ENCODE measurements at places on chromosomes 1 and 21.

DNA sequence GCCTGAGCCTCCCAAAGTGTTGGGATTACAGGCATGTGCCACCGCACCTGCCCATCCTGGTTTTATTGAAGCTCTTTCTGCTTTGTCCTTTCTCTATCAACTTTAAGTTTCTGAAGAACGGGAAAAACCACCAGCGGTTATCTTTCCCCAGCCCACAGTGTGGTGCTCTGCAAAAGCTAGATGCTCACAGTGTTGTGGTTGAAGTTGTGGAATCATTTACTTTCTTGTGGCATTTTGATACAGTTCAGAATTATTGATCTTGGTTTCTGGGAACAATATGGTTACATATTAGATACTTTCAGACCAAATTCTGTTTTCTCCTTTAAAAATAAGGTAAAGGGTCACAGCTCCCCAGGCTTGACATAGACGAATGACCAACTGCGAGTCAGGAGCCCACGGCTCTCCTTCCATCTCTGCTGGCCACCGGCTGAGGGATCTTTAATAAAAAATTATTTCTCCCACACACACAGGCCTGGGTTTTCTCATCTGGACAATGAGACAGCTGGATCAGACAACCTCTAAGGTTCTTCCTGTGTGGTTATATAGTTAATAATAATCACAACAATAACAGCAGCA is 385.3 kb downstream of the SETD4 start:
- no peak for DNase-seq

- DNase-seq = no peak
Measured at GRCh38 chr21:37425001-37425400, 58.4 kb downstream of the DYRK1A start.

GRCh38 chr1:230696722-230697437 is 17.0 kb downstream of the AGT start:
- no peak for DNase-seq

- DNase-seq = no peak
Measured at GRCh38 chr1:160884579-160884978, 401 bp downstream of the ITLN1 start.

GRCh38 chr1:25090707-25091422 is 141.4 kb downstream of the SYF2 start:
- no peak for DNase-seq

DNA sequence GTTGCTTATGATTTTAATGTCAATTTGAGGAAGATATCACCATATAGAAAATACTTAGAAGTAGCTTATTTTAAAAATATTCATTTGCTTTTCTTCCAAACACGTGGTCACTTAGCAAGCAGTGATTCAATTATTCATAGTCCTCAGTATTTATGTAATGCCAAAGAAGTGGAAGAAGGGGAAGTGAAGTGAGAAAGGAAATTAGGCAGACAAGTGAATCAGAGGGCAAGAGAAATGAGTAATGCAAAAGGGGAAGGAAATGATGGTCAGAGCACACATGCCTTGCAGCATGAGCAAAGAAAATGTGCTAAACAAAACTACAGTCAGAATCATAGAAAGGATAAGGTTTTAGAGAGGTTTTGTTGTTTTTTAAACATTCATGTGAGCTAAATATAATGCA is 31.8 kb downstream of the SDCCAG8 start:
- peak; percentile 89 for DNase-seq

GRCh38 chr1:3453891-3454810 is at the start of gene ARHGEF16:
Gene ARHGEF16, plus strand, starts transcription at chr1:3454665. Its CDS starts 8,420 bp downstream, at chr1:3463085.
- peak; percentile 55 for DNase-seq

DNA sequence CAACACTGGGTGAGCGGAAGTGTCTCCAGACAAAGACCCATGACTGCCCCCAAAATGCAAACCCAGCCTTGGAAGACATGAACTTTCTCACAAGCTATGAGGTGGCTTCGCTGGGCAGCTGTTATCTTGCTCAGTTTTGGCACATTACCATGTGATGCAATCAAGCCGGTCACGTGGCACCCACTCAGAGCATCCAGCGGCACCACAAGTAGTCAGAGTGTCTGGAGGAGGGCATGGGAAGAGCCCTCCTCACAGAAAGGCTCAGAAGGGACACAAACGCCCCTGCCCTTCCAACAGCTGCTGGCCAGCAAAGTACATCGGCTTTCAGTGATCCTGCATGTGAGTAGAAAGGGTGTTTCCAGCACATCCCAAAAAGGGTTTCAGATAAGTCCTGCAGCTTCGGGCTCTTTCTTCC is 145.5 kb upstream of the IRF2BP2 start:
- no peak for DNase-seq

GRCh38 chr1:239123260-239123659 is 263.1 kb upstream of the CHRM3 start:
- DNase-seq = no peak

- peak; percentile 23 for DNase-seq
Measured at GRCh38 chr21:35172231-35172630, 123.1 kb upstream of the RUNX1 start.

DNA sequence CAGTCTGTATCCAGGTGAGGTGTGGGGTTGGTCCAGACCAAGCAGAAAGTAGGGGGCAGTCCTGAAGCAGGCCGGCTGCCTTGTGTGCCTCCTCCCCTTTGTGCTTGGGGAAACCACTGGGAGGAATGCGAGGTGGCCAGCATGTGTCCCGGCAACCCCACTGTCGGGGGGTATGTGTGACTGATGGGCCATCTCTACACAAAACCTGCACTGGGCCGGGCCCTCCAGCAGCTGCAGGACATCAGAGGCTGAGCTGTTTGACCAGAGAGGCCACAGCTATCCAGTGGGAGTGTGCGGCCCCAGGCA is 33.3 kb downstream of the TMEM51 start:
- no peak for DNase-seq

GRCh38 chr1:209650454-209650853 is 1.8 kb downstream of the LAMB3 start:
- peak; percentile 85 for DNase-seq

DNA sequence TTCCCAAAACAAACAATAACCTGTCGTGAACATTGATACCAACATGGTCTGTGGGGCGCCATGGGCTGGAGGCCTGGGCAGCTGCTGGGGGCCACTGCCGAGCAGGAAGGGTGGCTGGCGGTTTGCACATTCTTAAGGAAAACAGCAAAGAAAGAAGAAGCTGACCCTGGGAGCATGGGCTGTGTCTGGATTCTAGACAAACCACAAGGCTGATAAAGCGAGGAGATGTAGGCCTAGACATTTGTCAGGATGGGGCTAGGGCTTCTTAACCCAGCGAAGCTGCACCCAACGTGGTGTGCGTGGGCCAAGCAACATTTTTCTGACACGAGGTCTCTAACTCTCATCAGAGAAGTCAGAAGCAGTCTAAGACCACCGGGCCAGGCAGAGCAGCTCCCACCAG is 322.1 kb upstream of the VAMP3 start:
- no peak for DNase-seq

DNA sequence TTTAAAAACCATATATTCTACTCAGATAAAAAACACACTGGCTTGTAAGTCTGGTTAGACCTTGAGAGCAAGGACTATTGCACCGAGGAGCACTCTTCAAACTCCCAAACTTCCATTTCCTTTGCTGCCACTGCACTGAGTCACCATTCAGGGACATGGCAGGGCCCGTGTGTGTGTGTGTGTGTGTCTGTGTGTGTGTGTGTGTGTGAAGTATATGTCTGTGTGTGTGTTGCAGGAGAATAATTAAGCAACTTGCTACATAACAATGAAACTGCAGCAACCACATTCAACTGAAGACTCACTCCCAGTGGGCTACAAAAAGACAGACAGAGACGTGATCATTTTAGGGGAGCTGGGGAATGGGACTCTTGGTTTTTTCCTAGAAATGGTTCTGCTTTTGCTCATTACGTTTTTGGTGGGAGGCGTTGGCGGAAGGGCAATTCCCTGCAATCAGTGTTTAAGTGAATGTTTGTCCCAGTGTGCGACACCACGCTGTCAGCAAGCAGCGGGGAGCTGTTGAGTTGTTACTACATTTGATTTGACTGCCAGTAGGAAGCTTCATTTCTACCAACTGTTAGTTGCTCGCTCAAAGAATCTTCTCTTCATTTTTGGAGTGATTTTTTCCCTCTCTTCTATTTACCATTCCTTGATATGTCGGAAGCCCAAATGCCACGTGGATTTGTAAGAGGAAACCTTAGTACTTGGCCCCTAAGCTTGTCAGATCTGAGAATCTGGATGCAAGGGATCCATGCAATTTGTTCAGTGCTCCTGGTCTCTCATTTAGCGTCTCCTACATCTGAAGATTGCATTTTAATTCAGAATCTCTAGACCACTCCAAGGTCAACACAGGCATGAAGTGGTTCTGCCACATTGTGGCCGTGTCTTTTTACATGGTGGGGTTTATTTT is 36.1 kb downstream of the ESRRG start:
- DNase-seq = no peak

DNA sequence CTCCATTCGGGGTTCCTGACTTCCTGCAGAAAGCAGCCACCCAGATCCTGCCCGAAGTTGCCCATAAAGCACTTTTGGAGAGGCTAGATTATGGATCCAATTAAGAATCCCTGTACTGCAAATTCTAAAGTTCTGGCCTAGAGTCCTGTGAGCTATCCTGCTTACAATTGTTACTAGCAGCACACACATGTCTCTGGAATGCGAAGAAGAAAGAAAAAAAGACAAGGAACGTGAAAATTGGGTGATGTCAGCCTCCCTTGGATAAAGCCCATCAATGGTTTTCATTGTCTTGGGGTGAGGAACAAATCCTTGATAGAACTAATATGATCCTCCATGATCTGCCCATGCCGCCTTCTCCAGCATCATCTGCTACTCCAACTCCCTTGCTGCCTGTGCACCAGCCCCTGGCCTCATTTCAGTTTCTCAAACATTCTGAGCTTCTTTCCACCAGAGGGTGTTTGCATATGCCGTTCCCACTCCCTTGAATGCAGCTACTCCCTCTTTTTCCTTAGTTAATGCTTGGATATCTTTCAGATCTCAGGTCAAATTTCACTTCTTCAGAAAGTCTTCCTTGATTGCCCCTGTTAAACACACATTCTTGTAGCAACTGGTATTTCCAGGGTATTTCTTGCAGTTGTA is 94.0 kb downstream of the ST6GALNAC5 start:
- DNase-seq = no peak

DNA sequence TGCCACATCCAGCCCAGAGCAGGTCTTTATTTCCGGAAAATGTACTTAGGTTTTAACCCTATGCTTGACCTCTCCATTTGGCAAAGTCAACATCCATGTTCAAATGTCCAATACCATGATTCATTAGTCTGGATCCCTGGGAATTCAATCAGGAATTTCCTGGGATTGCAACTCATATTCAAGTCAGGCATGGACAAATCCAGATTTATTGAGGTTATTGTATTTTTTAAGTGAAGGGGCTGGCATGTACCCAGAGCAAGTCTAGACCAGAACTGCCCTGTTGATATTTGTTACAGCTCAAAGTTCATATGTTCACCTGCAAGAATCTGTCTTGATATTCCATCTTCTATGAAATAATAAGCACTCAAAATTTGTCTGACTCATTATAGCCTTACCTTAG is 521.1 kb downstream of the ADGRL2 start:
- no peak for DNase-seq

DNA sequence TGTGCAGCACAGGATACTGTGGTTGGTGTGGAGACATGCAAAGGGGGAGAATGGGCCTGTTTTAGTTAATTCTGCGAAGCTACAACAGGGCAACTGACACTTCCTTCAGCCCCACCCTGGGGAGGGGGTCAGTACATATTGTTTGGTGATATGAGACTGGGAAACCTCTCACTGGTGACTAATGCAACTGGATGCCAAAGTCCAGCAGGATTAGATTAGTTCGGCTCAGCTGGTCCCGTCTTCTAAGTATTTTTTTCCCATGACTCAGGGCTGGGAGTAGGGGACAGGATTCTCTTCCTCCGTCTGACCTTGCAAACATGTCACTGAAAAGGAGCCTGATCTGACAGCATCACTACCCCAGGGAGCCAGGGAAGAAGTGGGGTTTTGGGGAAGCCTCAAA is 43.0 kb downstream of the PLXNA2 start:
- no peak for DNase-seq

DNA sequence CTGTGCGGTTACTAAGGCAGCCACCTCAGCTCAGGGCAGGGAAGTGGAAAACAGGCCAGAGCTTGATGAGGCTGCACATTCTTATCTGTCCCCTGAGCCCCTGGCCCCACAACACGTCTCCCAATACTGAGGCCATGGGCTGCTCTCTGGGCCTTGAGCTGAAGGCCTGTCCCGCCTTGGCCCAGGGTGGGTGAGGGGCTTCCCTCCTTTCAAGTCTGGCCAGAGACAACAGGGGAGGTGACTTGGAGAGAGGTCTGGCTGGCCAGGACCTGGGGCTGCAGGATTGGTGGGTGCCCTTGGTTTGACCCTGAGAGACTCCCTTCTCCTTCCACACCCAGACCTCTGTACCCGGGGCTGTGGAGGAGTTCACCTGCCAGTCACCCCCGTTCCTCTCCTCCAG is 563.8 kb downstream of the PTPRU start:
- DNase-seq = no peak

GRCh38 chr1:2087766-2088165 is 37.6 kb downstream of the PRKCZ start:
- no peak for DNase-seq

DNA sequence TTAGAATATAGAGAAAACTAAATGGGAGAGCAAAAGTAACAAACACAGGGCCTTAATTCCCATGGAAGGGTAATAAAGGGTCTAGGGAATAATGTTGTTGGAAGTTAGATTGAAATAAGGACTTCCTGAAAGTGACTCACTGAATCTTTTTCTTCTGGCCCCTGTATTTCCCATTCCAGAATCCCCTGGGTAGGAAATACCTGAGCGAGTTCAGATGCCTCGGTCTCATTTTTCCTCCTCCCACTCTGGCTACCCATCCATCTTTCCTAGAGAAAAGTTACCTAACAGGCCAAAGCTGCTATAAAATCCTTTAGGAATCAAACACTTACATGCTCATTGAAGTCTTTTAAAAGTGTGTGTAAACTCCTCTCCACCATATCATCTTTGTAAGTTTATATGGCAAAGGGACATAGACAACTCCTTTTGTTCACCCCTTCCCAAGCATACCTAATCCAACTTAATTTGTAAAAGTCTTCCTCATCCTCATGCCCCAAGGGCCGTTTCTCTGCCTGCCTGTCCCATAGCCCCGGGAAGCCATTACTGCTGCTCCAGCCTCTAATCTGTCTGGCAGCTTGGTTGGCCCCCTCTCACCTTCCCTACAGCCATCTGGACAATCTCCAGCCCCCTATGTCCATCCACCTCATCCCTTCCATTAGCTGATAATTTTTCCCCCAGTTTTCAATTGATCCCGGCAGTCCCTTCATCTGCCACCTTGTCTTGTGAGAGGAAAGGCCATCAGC is 3.3 kb upstream of the MEF2D start:
- no peak for DNase-seq

- DNase-seq = no peak
Measured at GRCh38 chr1:231918239-231919015, 291.8 kb downstream of the DISC1 start.

- peak; percentile 58 for DNase-seq
Measured at GRCh38 chr1:223364685-223365382, 858 bp upstream of the SUSD4 start.

- peak; percentile 56 for DNase-seq
Measured at GRCh38 chr21:37496972-37497371, 130.4 kb downstream of the DYRK1A start.

- no peak for DNase-seq
Measured at GRCh38 chr1:243819438-243819839, 30.6 kb downstream of the AKT3 start.
